Camera-type eye (tissue), 1 donor: ENCODE measurements at places on chromosomes 6 and 20. TPM values are rescaled to one million over a fixed set of nuclear protein-coding genes. Genes with fewer than 3 reads are reported as not detected.

The STMND1 gene
- not detected for total RNA-seq

The DYNLRB1 gene
- total RNA-seq = 43.7 TPM

The PMEPA1 gene
- 43.1 TPM for total RNA-seq

The SPDEF gene
- total RNA-seq = 1.8 TPM

The MYMX gene
- total RNA-seq = not detected

The ID4 gene
- total RNA-seq = 56.0 TPM

The KCTD20 gene
- 73.7 TPM for total RNA-seq

The CST1 gene
- not detected for total RNA-seq

The SLC17A9 gene
- total RNA-seq = 4.6 TPM

The KIF25 gene
- not detected for total RNA-seq

The IP6K3 gene
- 3.7 TPM for total RNA-seq

The CHRNA4 gene
- total RNA-seq = 12.0 TPM

The TSPO2 gene
- not detected for total RNA-seq

The SCRT2 gene
- 4.3 TPM for total RNA-seq

The CRIP3 gene
- not detected for total RNA-seq

The FAM83D gene
- total RNA-seq = 6.3 TPM

The ALDH8A1 gene
- total RNA-seq = 1.4 TPM

The DDO gene
- 0.16 TPM for total RNA-seq

The EPPIN gene
- total RNA-seq = not detected

The NKX2-4 gene
- not detected for total RNA-seq

The FERMT1 gene
- total RNA-seq = 1.0 TPM

The SAMD10 gene
- 8.9 TPM for total RNA-seq
